NCI-H526 (cell line): ENCODE measurements at places on chromosomes 1 and 21.

DNA sequence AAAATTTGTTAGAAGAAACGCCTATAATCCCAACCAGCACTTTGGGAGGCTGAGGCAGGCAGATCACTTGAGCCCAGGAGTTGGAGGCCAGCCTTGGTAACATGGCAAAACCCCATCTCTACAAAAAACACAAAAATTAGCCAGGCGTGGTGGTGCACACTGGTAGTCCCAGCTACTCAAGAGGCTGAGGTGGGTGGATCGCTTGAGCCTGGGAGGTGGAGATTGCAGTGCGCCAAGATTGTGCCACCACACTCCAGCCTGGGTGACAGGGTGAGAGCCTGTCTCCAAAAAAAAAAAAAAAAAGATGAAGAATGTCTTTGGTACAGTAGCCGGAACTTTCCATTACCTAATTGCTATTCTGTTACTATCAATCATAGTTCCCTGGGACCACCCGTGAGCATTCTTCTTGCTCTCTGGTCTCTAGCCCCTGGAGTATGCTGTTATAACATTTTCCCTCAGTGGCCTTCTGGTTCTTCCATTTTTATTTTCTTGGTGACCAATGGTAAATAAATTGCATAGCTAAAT is 43.4 kb downstream of the WASF2 start:
- no peak for DNase-seq

DNA sequence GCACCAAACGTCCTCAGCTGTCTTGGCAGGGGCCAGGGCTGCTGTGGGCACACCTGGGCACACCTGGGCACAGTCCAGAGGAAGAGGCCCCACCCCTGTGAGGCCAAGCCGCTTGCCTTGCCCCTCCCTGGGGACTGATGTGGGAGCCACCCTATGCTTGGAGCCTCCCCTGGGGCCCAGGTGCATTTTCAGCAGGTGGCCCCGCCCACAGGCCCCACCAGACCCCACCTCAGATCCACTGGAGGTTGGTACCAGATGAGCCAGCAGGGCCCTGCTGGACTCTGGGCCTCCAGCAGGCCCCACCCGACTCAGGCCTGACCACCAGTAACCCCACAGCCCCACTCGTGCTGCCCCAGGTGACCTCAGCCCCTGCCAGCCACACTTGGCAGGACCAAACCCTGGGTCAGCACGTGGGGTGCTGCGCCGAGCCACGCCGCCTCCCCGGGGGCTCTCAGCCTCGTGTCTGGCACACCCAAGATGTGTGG is 8.8 kb downstream of the SLC19A1 start:
- DNase-seq: no peak

DNA sequence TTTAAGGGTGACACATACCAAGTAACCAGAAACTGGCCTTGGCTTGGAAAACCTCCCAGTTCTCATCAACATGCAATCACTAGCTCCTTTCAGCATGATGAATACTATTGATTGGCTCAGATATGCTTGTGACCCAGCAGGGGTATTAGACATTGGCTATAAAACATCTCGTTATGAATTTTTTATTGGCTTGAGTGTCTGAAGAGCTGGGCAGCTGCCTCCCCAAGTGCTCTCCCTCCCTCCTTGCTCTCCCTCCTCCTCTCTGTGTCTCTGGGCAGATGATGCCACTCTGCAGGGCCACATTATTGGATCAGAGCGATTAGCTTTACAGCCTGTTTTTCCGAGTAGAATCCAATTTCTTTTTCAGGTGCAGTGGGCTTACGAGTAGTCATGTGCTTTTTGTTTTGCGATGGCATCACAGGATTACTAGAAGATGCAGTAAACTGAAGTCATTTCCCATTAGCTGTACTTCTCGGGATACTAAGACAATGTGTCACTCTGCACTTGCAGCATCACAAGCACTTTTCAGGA is 79.3 kb upstream of the ATF3 start:
- no peak for DNase-seq

- no peak for DNase-seq
Measured at GRCh38 chr1:60488847-60489246, 415.3 kb upstream of the C1orf87 start.

- DNase-seq: no peak
Measured at GRCh38 chr1:74766579-74766978, 33.6 kb downstream of the TYW3 start.

- no peak for DNase-seq
Measured at GRCh38 chr1:241447031-241447644, 72.4 kb downstream of the FH start.

- DNase-seq: no peak
Measured at GRCh38 chr1:43344267-43344850, 6.7 kb downstream of the MPL start.

DNA sequence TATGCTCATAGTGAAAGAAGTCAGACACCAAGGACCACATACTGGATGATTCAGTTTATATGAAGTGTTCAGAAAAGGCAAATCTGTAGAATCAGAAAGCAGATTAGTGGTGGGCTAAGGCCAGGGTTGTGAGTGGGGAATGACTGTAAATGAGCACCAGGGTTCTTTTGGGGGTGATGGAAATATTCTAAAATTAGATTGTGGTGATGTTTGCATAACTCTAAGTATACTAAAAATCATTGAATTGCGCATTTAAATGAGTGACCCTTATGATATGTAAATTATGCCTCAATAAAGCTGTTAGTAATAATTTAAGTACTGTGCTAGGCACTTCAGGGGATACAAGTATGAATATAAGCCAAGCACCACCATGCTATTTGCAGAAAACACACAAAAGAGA is 256.3 kb downstream of the TPR start:
- peak; percentile 25 for DNase-seq

DNA sequence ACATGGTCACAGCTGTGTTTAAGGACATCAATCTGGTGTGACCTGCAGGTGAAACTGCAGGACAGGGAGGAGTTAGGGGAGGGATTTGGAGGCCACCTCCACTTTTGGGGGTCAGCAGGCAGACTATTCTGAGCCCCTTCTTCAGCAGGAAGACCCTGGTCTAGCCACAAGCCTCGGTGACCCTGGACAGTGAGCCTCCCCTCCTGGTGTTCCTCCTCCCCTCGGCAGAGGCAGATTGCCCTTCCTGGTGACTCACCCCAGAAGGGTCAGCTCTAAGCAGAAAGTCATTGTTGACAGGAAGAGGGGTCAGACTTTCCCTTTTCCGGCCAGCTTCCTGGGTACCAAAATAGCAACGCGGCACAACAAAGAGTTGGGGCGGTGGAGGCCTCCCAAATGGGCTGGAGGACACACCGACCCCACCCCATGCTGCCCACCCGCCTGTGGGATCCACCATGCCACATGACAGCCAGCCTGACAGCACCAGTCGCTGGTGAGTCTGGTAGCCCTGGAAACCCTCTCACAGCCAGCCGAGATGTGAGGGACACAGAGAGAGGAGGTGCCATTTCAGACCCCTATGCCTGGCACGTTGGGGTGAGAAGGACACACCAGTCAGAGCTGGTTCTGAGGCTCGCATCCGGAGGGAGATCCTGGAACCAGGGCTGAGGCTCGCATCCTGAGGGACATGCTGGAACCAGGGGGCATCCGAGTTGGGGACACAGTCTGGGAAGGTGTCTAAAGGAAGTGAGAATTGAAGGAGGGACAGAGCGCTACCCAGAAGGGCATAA is 14.7 kb upstream of the CSF1 start:
- DNase-seq: no peak

GRCh38 chr1:222377428-222378088 is 170.3 kb downstream of the HHIPL2 start:
- no peak for DNase-seq

- no peak for DNase-seq
Measured at GRCh38 chr1:7437608-7438395, 333.3 kb upstream of the VAMP3 start.

- DNase-seq: no peak
Measured at GRCh38 chr1:13494025-13494424, 19.8 kb downstream of the LRRC38 start.

DNA sequence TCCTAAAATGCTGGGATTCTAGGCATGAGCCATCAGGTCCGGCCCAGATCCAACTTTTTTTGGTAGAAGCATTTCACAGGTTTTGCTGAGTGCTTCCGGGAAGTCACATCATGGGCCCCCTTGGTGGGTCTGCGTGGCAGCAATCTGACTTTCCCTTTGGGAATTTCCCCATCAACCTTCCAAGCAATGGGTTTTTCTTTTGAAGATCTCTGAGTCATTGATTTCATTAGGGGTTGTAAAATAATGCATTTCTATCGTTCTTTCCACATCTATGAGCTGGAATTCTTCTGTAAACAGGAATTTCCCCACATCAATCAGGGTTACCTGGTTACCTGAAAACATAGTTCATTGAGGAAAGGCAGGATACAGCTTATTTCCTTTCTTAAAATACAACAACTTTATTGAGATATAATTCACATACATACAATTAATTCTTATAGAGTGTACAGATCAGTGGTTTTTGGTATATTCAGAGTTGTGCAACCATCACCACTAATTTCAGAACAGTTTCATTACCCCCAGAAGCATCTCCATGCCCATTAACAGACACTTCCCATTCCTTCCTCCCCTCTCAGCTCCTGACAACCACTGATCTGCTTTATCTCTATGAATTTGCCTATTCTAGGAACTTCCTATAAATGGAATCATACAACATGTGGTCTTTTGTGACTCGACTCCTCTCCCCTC is 9.9 kb upstream of the ZBTB17 start:
- DNase-seq: no peak

DNA sequence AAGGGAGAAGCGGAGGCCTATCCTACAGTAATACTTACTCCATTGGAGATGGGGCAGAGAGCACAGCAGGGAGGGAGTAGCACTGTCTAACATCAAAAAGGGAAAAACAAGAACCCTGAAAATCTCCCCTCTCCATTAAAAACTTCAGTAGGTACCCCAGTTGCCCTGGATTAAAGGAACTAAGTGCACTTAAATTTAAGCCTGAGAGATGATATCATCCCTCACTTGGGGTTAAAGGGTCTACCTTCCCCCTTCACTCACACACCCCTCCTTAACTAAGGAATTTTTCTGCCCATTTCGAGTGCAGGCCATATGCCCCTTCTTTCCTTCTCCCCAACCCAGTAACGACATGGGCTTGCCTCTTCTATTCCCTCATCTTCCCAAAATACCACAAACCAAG is 3.7 kb upstream of the MTMR11 start:
- no peak for DNase-seq

DNA sequence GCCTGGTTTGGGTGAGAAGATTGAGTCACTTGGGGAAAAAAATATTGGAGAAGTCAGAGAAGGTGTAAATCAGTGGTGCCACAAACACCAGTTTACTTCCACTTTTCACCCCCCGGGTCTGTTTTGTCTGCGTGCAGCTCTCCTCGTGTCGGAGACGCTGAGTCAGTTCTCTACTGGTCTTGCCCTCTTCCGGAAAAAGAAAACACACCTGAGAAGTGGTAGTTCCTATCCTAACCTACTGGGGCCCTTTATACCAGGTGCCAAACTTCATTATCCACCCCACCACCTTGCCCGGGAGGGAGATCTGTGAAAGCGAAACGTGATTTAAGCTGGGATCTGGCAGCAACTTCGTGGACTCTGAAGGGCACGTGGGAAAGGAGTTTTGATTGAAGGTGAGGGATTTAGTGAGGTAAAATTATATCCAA is 855 bp upstream of the IVNS1ABP start:
- DNase-seq: peak; percentile 87

- DNase-seq: no peak
Measured at GRCh38 chr1:44068442-44068921, 37.2 kb upstream of the SLC6A9 start.

DNA sequence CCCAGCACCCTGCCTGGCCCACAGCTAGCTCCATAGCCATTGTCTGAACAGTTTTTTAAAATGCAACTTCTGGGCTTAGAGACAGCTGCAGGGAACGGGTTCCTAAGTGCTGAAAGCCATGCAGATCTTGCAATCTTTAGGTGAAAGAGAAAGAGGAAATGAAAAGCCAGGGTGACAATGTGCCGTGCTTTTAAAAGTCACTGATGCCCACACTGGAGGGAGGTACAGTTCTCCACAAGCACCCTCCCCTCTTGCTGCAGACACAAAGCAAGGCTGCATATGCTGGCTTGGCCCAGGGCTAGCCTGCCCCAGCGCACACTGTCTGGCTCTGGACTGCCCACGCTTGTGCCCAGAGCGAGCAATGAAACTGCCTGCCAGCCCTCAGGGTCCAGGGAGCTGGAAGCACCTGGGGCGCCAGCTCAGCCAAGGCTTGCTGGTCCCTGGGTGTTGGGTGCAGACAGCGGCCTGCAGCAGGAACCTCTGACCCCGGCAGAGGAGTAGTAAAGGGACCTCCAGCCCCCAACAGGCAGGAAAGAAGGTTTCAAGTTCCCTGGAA is 70.4 kb downstream of the AJAP1 start:
- DNase-seq: no peak

- no peak for DNase-seq
Measured at GRCh38 chr21:9759972-9760371, 761.4 kb upstream of the TPTE start.

DNA sequence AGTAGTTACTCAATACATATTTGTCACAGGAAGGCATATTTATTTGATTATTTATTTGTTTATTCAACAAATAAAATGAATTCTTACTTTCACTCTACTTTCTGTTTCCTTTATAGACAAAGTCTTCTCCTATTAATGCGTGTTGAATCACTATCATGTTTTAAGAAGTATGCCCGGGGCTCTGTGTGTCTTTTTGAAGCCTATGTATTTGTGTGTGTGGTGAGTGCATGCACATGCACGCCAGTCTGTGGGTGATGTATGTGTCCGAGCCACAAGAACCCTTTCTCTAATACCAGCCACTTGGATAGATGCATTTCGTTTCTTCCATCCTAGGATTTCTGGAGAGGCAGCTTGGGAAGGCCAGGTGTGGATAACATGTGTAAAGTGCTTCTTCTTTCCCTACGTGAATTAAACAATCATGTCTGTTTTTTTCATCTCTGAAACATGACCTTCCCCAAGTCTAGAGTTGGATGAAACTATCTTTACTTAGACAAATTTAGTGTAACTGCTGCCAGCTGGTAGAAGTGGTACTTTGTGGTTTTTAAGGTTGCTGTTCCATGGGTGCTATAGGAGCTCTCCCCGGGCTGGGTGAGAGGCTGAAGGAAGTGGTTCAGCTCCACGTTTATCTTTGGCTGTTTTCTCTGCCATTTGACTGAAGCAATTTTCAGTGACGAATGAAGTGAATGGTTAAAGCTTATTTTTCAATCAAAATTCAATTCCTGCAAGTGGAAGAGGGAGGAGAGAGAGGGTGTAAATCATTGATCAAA is 46.8 kb upstream of the PPM1J start:
- peak; percentile 98 for DNase-seq

DNA sequence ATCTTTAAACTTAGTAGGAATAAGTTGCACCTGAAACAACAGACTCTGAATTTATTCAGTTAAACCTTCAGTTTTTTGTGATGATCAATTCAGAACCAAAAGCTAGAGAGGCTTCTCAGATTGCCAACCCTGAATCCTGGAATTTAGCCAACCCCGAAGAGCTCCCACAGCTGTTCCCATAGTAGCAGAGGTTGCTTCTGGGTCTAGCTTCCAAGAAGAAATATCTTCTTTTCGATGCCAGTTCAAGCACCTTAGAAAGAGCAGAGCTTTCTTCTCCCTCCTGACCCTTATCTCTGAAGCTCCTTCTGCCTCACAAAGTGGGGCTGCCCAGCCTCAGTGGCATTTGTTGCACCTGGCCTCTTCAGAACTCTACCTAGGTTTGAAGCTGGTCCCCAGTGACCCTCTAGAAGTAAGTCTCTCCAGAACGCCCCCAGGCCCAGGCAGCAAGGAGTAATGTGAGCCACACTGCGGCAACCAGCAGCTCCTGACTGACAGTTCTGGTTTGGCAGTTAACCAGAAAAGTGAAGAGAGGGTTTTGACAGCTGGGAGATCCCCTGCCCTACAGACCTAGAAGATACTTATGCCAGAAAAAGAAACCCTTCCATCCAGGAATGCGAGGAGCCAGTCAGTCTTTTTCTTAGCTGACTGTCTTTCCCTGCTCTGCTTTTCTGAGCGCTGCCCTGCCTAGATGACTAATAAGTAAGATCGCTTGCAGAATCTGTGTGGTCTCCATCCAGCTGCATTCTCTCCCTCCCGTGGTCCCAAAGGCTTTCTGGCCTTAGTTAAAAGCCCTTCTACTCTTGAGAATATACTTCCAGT is 165.9 kb downstream of the ADGRL4 start:
- no peak for DNase-seq
